Calu3 (cell line): ENCODE measurements at places on chromosomes 5 and 9. TPM values are rescaled to one million over a fixed set of nuclear protein-coding genes. Genes with fewer than 3 reads are reported as not detected.

- no peak overlapping the region for H3K27ac ChIP-seq
- no peak overlapping the region for H3K4me3 ChIP-seq
- H3K27me3 ChIP-seq, result peaks cover 22% of the 10 kb centered on the region
- no peak for DNase-seq
Observed at GRCh38 chr9:85290019-85290418, 451.7 kb downstream of the AGTPBP1 start.

DNA sequence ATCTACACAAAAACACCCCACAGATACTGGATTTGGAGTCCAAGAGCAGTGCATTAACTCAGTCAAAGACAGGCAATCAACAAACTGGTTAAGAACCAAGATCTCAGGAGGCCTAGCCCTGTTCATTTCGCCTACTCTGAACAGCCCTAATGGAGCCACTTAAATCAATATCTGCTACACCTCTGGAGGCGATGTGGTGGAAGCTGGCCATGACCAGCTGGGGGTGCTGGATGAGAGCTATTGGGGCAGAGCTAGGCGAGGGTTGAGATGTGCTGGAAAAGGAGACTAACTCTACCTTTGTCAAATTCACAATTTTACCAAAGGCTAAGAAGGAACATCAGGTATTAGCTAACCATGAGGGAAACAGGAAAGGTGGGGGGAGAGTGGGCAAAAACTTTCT is 23.3 kb upstream of the ARSB start:
- peaks cover 5% of the 10 kb centered on the region for H3K27me3 ChIP-seq
- no peaks in the 10 kb centered on the region for H3K36me3 ChIP-seq
- no peak overlapping the region for H3K27ac ChIP-seq
- H3K4me1 ChIP-seq, result no peaks in the 10 kb centered on the region
- DNase-seq, result no peak

- no peak overlapping the region for H3K27ac ChIP-seq
- H3K4me1 ChIP-seq, result peaks cover 8% of the 10 kb centered on the region
- no peak overlapping the region for H3K4me3 ChIP-seq
- DNase-seq, result no peak
- no peaks in the 10 kb centered on the region for H3K27me3 ChIP-seq
- peaks cover 78% of the 10 kb centered on the region for H3K36me3 ChIP-seq
Observed at GRCh38 chr5:16709691-16710433, 93.1 kb upstream of the RETREG1 start.

FCN2 gene
- total RNA-seq, result not detected in 2 replicates

DNA sequence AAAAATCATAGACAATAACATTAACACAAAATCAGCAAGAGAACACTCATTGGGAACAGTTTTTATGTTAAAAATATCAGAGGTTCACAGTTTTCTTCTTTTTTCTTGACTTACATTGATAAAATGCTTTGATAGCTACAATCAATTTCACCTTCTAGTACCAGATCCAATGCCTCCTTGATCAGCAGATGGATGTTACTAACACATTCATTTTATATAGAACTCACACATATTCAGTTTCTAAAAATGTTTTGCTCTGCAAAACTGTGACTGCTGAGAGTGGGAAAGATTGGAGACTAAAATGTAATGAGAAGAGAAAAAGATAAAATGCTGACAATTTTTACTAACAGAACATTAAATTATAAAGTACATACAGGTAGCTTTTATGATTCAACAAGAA is 143.1 kb downstream of the TTC39B start:
- no peaks in the 10 kb centered on the region for H3K36me3 ChIP-seq
- DNase-seq, result no peak
- H3K4me3 ChIP-seq, result no peak overlapping the region
- H3K27me3 ChIP-seq, result no peaks in the 10 kb centered on the region

GCNT4 gene
- total RNA-seq, result 4.5 and 5.8 TPM in 2 replicates
